ENCODE measurements at places on chromosomes 7 and 10.

DNA sequence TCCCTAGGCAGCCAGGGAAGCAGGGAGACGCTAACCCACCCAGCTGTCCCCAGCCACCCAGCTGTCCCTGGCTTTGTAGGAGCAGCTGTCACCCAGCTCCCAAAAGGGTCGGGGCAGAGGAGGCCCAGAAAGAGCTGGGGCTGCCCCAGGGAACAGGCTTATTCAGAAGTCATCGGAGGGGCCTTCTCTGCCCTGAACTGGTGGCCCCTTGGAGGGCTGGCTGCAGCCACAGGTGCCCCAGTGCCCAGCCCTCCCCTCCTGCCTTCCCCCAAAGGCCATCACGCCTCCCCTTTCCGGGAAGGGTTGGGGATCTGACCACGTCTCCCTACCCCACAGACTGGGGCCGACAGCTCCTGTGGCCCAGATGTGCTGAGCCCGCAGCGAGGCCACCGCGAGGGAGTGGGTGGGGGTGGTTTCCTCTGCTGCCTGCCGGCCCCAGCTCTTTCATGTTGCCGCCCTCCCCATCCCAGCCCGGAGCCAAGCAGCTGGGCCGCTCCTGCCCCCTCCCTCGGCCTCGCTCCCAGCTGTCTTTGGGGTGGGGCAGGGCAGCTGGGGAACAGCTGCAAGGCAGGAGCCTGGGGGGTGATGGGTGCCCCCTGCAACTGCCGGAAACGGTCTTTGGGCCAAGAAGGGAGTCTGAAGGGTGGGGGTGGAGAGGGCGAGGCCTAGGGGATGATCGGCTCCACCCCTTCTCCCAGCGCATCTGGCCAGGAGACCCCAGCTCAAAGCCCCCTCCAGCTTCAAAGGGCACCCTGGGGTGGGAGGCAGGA, 16.8 kb downstream of the TRIM8 start:
- peak; percentile 44 for ATAC-seq

DNA sequence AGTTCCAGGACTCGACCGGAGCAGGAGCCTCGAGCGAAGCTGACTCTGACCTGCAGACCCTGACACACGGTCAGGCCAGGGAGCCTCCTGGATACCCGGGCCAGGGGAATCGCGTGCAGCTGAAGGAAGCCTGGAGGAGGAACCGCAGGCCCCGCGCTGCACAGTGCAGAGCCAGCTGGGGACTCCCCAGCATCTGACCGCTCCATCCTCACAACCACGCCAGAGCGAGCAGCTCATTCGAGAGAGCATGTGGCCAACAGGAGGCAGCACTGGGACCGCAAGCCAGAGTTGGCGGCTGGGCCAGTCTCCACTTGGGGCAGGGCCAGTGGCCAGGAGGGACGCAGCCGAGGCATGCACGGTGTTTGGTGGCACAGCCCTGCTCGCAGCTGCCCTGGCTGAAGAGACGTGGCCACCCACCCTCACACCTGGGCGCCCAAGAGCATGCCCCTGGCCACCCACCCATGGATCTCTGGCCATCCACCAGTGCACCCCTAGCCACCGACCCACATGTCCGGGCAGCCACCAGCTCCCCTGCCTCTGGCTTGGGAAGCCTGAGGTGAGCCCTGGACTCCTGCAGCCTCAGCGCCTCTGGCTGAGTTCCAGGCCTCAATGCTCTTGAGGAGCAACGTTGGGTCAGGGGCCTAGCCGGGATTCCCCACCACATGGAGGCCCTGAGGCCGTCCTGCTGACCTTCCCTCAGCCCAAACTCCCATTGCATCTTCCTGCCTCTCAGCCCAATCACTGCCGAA, 213.9 kb downstream of the ELFN1 start:
- ATAC-seq, result no peak

DNA sequence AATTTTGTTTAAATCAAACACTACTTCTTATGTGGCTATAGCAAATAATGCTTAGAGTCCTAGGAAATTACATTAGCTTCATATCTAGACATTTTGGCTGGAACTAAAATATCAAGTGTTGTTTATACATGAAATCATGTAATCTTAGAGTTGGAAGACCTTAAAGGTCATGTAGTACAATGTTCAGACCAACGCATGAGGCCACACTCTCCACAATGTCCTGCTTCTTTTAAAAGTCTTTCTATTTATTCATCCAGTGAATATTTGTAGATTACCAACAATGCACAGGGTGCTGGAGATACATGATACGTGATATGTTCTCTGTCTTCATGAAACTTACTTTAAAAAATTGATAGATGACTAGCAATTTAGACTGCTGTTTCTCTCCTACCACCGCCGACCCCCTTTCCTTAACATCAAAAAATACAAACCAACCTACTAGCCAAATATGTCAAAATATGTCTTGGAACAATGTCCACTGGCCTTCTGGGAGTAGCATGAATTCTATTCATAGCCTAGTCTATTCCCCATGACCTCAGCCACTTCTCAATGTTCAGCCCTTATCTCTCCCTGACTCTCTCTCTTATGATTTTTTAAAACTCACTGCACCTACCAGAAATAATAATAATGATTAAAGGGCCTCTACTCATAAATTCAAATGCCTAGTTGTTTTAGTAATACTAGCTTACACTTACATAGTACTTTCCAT, 59.5 kb upstream of the CAV2 start:
- ATAC-seq, result no peak

GRCh38 chr10:112382515-112383235, 8.8 kb downstream of the ACSL5 start:
- no peak for ATAC-seq

DNA sequence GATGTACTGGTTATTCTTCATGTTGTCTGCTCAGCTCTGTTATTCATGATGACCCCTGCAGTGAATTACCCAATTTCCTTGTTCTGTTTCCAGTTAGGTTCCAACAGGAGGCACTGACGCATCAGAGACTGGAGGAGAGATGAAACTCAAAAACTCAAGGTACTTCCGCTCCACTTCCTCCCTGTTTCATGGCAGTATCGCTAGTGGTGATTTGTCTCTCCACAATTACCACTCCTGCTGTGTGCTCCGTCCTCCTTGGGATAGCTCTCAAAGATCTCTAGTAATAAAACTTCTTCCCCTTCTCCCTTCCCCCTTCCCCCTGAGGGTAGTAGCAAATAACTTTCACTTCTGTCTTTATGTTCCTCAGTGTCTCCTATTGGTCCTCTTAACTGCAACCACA, 107.4 kb upstream of the ABCB5 start:
- ATAC-seq, result no peak

DNA sequence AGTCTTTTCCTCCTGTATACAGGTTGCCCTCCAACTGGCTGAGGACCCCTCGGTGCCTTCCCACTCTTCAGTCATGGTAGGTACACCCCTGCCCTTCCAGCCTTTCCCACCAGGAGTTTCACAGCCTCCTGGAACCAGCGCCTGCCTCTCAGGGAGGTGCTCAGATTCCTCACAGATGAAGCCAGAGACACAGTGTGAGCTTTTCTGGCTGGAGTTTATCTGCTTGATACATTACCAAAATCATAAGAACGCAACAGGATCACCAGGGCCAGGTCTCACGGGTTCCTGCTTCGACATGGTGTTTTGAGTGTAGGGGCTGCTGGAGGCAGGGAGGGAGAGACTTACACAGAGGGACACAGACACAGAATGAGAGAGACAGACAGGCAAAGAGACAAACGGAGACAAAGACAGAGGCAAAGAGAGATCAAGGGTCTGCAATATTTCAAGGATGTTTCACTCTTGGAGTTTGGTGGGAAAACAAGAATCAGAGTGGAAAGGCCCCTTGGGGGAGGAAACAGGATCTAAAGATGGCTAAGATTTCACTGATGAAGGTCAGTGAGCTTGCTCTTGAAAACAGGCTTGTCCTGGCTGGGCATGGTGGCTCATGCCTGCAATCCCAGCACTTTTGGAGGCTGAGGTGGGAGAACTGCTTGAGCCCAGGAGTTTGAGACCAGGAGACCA, 6.5 kb upstream of the INMT start:
- no peak for ATAC-seq

GRCh38 chr10:123135415-123136141, at the start of gene HMX3:
Gene HMX3, plus strand, starts transcription at chr10:123135970. Its CDS starts 81 bp downstream, at chr10:123136051.
- no peak for ATAC-seq

- peak; percentile 100 for ATAC-seq
Measured at GRCh38 chr10:104268713-104269645, at the start of gene GSTO2. Gene GSTO2, plus strand, starts transcription at chr10:104269184. Its CDS starts 5,732 bp downstream, at chr10:104274916.

Measured in esophagus mucosa (tissue), 1 donor.